ENCODE measurements at places on chromosomes 16 and 17. TPM values are rescaled to one million over a fixed set of nuclear protein-coding genes. Genes with fewer than 3 reads are reported as not detected.

GRCh38 chr17:68706356-68706920 lies 105.3 kb upstream of the FAM20A start:
- no peak for DNase-seq

GRCh38 chr16:29649588-29650494 lies 13.2 kb upstream of the SPN start:
- no peak for DNase-seq

DNA sequence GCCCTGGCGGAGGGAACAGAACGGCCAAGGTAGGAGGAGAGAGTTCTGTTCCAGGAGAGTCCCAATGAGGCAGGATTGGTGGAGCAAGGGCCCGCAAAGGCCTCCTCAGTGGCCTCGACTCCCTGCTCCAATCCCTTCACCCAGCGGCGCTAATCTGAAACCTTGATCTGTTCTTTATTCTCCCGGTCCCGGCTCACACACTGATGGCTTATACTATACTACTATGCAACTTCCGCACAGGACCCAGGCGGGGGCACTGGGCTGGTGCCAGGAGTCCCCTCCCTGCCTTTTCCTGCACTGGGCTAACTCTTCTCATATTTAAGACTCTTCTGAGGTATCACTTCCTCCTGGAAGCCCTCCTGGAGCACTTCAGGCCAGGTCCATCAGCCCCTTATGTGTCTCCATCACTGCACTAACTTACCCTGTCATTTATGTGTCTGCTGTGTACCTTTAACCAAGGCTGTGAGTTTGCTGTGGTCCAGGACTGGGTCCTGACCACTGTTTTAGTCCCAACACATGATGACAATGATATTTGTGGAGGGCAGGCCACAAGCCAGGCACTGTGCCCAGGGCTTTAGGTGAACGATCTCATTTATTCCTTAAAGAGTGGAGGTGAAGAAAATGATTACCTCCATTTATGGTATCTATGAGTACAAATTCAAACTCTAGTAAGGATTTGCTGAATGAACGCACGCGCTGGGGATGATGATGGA lies 6.8 kb downstream of the CCDC102A start:
- no peak for DNase-seq

- DNase-seq: no peak
Observed at GRCh38 chr17:6623941-6624340, 16.6 kb downstream of the KIAA0753 start.

GRCh38 chr16:87993901-87994300 lies 42.7 kb downstream of the BANP start:
- no peak for DNase-seq

DNA sequence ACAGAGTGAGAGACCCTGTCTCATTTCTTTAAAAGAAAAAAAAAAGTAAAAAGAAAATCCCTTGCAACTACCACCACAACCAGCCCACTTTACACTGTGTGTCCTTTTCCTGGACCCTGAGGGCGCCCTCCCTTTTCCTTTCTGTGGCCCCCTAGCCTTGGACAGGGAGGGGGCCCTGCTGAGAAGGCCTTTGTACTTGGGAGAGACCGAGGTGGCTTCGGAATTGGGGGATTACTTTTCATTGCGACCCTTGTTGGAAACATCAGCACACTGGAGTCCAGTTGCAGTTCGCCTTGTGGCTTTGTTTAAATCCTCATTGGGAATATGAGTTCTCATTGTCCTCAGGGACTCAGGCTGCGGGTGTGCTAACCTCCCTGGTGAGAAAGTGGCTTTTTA lies 9.4 kb upstream of the DNASE1 start:
- no peak for DNase-seq

GRCh38 chr17:16363749-16364536 lies 10.7 kb upstream of the CENPV start:
- peak; percentile 77 for DNase-seq

STH gene
- total RNA-seq: not detected

MYOCD gene
- total RNA-seq: not detected

KRT39 gene
- not detected for total RNA-seq

KRT24 gene
- 1.6 TPM for total RNA-seq

AXIN1 gene
- total RNA-seq: 49.5 TPM

ASPA gene
- total RNA-seq: not detected

Measured in bronchial epithelial cell (primary cell).